ENCODE measurements at places on chromosomes 7 and 10. TPM values are rescaled to one million over a fixed set of nuclear protein-coding genes. Genes with fewer than 3 reads are reported as not detected.
A peak's percentile ranks its signal among the peaks of the same experiment; 100 is the strongest.

CRPPA gene
- total RNA-seq = not detected

DNA sequence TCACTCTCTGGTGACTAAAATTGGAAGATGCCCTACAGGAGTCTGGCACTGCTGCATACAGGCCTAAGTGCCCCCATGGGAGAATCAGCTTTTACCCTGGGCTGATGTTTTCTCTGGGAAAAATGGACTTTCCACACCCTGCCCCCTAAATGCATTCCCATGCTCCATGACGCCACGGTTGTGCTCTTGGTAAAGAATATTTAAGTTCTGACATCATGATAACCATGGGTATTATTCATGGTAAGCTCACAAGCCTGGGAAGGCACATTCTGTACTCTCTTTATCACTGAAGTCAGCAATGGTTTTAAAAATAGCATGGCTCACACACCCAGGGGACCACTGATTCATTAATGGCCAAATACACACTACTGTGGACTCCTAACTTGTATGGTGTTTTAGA lies 43.4 kb downstream of the HIPK2 start:
- DNase-seq = peak; percentile 94

- no peak for DNase-seq
Measured at GRCh38 chr10:14553448-14553847, 221.2 kb downstream of the FAM107B start.

DNA sequence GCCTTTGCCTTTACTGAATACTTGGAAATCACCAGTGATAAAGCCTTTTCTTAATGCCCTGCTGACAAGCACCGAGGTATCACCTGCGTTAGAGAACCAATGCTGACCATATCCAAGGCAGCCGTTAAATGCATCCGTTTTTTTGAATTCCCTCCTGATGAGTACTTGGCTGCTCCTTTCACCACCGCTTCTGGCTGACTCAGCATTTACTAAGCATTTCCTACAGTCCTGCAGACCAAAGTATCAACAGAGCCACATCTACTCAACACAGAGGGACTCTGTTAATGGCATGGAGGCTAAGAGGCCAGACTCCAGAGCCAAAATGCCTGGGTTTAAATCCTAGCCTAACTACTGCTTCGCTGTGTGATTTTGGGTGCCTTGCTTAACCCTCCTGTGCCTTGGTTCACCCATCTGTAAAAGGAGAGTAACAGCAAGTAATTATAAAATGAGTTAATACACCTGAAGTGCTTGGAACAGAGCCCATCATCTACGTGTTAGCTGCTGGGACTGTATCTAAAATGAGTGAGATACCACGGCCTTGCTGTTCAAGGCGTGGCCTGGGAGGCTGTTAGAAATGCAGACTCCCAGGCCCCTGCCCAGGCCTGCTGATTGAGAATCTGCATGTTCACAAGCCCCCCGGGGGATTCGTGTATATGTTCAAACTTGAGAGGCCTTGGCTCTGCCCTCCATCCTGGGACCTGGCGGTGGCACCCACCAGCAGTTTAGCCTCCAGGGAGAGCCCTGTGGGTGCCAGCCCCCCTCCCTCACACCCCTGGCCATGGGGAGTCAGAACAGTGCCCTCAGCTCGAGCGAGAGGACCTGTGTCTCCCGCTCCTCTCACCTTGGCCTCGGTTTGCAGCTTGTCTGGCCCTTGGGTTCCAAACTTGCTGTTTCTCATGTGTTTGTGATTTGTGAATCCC lies 30.8 kb upstream of the EFCAB10 start:
- no peak for DNase-seq

GRCh38 chr10:97538839-97539238 lies 33.7 kb upstream of the ANKRD2 start:
- DNase-seq = no peak

GRCh38 chr7:55303220-55303619 lies 61.9 kb upstream of the LANCL2 start:
- DNase-seq = no peak

DNA sequence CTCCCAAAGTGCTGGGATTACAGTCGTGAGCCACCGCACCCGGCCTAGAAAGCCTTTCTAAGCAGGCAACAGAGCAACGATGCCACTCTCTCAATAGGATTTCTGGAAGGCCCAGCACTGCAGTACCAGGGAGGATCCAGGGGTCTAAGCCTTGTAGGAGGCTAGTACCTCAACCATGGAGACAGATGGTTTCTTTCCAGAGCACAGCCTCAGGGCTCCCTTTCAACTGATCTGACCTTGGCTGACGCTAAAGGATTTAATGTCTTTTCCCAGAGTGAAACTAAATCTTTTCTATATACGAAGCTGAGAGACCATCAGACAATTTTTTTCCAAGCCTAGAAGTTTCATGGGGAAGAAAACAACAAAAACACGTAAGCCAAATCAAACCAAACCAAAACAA lies 78.0 kb downstream of the WDR11 start:
- no peak for DNase-seq

Data from ascending aorta (tissue), 2 donors.